ENCODE measurements at places on chromosomes 1 and 21.
A peak's percentile ranks its signal among the peaks of the same experiment; 100 is the strongest.

- no peak for DNase-seq
These were observed 344.9 kb downstream of the ADGRL2 start for GRCh38 chr1:82145656-82146055.

- no peak for DNase-seq
These were observed 17.2 kb upstream of the C8A start for GRCh38 chr1:56837244-56837939.

GRCh38 chr1:111943066-111943465 is 46.4 kb downstream of the KCND3 start:
- no peak for DNase-seq

DNA sequence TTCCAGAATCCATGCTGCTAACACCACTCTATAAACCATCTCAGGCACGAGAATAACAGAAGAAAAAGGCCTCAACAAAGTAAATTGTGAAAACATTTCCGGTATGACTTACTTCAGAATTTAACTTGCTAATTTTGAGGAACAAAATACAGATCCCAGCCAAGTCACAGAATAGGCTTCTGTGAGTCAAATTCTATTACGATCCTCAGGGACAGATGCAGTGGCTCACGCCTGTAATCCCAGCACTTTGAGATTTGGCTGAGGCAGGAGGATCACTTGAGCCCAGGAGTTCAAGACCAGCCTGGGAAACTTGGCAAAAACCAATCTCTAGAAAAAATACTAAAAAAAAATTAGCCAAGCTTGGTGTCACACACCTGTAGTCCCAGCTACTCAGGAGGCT is 8.8 kb upstream of the CCDC27 start:
- no peak for DNase-seq

DNA sequence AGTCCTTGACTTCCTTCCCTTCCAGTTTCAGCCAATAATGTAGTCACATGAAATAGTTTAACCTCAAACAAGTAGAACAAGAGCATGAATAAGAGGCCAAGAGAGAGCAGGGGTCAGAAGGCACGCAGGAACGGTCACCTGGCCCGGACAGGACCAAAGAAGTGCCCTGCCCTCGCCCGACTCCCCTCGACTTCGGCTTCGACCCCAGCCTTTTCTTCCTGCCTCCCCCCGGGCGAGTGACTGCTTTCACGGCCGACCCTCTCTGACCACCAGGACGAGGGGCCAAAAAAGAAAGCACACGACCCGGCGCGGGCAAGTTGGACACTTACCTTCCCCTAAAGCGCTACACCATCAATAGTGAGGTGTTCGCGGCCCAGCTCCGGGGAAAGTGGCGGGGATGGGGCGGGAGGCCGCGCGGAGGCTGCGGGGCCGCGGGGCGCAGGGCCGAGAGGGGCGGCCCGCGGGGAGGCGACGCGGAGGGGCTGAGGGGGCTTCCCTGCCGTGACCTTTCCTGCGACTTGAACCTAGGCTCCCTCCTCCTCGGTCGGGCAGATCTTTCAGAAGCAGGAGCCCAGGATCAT is 519 bp downstream of the RERE start:
- DNase-seq = no peak

- no peak for DNase-seq
These were observed 20.4 kb downstream of the RNF19B start for GRCh38 chr1:32944180-32944579.

GRCh38 chr1:16180291-16180824 is 24.5 kb upstream of the EPHA2 start:
- DNase-seq = no peak

DNA sequence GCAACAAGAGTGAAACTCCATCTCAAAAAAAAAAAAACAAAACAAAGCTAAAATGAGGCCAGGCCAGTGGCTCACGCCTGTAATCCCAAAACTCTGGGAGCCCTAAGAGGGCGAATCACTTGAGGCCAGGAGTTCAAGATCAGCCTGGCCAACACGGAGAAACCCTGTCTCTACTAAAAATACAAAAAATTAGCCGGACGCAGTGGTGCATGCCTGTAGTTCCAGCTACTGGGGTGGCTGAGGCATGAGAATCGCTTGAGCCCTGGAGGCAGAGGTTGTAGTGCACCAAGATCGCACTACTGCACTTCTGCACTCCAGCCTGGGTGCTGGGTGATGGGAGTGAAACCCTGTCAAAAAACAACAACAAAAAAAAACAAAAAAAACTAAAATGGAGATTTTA is 191.2 kb upstream of the SGIP1 start:
- no peak for DNase-seq

DNA sequence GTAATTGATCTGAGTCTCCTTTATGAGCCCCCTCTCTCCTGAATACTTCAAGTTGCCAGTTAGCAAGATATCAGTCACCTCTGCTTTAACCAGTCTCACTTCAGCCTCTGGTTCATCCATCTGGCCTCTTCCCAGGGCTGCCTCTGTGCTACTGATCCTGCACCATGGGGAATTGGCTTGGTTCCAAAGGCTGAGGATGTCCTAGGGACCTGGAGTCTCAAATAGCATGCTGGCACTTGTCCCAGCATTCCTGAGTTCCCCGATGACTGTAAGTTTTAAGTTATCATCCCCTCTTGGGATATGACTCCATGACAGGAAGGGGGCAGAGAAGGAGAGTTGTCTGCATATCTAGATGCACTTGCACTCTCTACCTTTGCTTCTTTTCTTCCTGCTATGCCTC is 252.0 kb downstream of the PTBP2 start:
- no peak for DNase-seq

DNA sequence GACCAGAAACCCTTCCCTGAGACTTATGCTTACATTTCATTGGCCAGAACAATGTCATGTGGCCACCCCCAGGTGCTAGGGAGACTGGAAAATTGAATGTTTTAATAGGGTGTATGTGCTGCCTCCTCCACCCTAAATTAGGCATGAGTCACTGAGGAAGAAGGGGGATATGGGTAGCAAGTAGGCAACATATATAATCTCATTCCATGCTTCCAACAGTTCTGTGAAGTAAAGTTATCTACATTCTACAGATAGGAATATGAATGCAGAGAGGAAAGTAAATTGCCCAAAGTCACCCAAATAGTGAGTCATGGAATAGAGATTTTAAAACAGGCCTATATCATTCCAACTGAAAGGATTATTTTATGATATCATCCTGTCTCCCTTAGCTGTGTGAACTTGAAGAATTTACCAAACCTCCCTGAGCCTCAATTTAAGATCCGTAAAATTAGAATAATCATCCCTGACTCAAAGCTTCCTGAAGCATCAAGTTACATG is 168.6 kb upstream of the FGGY start:
- no peak for DNase-seq

DNA sequence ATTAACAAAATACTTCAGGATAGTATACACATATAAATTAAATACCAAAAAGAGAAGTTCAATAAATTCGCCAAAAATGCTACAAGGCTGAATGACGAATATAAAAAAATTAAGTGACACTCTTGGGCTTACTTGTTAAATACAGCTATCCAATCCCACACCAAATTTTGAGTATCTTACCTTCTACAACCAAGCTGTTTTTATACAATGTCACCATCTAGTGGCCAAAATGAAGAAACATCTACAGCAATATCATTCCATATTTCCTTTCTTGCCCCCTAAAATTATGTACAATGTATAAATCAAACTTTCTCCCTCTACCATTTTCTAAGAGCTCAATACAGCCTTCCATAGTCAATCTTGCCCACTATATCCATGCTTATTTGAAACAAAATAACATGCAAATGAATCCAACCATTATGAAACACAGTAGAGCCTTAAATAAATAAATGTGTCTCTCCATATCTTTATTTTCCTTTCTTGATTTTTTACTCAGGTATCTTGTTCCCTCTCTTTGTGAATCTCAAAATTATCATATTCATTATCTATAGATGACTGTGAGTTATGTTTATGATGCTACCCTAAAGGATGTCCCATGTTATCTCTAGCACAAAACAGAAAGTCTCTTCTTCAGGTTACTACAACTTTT is 86.3 kb downstream of the ACBD6 start:
- DNase-seq = no peak

DNA sequence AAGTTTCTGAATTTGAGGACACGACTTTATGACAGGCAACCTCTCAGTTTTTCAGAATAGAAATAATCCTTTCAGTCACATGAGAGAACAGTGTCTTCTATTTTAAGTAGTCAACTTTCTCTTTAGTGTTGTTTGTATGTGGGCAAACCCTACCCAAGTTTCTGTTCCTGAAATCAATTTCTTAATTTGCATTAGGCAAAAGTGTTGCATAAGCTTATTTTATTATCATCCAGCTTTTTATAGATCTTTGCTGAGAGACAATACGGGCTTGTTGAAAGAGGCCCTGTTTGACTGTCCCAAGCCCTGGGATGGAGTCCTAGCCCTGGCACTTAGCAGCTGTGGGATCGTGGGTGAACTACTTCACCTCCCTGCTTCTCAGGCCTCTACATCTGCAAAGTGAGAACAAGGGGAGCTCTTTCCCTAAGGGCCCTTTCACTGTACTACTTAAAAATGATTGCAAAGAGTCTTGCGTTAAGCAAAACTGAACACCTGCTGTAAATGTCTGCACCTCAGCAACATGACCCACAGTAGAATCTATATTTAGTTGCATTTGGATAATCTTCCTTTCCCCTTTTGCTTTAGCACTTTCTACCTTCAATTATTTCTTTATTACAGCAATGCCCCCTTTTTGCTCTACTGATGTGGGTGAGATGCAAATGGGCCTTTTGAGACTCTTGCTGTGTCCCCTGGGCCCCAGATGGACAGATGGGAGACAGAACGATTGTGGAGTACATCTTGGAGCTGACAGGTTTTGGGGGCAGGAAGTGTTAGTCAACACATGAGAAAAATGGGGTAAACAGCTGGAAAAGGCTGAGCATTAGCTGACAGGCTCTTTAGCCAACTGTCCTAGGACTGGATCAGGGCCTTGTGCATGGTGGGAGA is 41.0 kb upstream of the SCAF4 start:
- peak; percentile 58 for DNase-seq

DNA sequence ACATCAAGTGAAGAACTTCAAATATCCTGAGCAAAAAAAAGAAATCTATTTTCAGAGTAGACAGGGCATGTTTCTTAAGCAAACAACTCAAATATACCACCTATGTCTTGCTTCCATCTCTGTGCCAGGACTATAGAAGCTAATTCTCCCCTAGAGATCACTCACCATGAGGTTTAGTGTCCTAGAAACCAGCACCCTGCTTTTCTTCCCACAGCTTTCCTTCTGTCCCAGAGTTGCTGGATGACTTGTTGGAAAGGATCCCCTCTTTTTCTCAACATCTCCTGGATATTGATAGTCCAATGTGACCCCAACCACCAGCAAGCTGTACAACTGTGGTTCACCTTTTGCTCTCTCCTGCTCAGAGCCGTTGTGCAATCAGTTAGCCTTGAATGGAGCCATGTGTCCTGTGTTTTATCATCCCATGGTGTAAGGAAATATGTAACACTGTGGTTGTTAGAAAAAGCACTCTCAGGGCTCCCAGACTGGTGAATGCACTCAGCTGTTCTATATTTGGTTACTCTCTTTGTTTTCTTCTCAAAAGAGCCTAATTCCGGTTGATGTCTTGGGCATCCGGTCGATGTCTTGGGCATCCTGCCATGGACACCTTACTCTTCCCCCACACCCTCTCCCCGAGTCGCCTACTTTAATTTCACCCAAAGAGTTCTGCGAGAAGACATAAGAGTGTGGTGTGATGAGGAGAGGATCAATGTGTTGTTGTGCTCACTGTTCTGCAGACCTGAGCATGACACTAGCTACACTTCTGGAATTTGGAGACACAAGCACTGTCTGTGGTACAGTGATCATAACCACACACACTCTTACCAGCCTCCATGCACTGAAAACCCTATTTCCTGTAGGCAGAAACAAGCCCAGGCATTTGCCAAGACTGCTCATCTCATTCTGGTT is 1.7 kb downstream of the TNFSF4 start:
- no peak for DNase-seq

GRCh38 chr1:151514366-151514765 is 3.2 kb downstream of the CGN start:
- no peak for DNase-seq

DNA sequence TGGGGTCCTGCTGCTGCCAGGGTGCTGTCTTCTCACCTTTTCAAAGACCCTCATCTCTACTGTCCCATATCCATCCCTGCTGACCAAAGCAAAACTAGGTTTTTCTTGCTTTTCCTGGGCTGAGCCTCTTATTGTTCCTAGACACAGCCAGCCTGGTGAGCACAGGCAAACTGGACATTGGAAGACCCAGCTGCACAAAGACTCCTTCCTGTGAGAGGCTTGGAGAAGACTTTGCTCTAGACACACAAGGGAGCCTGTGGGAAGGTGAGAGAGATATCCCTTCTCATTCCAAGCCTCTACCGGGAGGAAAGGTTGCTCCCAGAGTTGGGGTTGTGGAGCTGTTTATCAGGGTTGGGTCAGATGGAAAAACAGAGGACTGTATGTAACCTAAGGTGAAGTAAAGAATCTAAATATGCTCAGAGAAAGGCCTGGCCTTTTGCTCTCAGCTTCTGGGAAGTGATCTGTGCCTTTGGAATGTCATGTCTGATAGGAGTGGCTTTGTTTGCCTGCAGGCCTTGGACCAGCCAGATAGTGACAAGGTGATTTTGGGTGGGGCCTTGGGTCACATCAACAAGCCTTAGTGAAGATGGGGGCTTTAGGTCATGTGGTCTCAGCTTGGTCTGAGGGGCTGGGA is 87.6 kb upstream of the RUNX1 start:
- DNase-seq = no peak

GRCh38 chr1:219710529-219711194 is 97.8 kb upstream of the ZC3H11B start:
- DNase-seq = no peak

GRCh38 chr1:62371375-62371774 is 52.1 kb upstream of the KANK4 start:
- DNase-seq = no peak

DNA sequence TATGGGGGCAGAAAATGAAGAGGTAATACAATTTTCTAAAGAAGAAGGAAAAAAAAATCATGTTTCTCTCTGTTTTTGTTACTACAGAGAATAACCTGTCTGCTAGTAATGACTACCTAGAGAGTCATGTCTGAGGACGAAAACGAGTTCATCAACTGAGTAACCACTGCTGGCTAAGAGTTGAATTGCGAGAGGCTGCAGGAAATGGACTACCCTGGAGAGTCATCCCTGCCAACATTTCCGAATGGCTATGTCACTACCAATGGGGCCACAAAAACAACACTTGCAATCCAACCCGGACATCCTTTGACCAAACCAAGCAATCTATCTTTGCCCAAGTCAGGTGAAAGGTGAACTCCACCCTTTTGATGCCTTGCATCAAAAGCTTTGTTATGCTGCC is 120.6 kb downstream of the FCRL5 start:
- DNase-seq = no peak

- DNase-seq = no peak
These were observed 1164.4 kb upstream of the ADGRL4 start for GRCh38 chr1:80170811-80171485.

DNA sequence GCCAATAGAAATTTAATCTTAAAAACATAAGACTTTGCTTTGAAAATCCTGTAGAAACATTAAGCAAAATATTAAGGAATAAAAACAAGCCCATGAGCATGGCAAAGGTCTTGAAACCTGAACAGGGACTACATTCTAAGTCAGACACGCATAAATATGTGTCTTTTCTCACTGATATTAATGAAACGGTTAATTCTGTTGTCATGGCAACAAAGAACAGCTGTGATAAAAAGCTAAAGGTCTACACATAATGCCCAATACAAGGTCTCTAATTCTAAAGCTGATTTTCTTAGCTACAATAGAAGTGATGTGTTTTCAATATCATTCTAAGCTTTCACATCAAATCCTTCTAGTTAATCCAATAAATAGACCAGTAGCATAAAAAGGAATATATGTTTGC is 331.7 kb downstream of the PTBP2 start:
- DNase-seq = no peak

All from SIG-M5 (cell line).